ENCODE measurements at places on chromosomes 11 and 22.

- DNase-seq, result no peak
Observed at GRCh38 chr11:74783241-74783871, 34.7 kb downstream of the RNF169 start.

- DNase-seq, result no peak
Observed at GRCh38 chr11:101817581-101817980, 97.2 kb upstream of the CEP126 start.

DNA sequence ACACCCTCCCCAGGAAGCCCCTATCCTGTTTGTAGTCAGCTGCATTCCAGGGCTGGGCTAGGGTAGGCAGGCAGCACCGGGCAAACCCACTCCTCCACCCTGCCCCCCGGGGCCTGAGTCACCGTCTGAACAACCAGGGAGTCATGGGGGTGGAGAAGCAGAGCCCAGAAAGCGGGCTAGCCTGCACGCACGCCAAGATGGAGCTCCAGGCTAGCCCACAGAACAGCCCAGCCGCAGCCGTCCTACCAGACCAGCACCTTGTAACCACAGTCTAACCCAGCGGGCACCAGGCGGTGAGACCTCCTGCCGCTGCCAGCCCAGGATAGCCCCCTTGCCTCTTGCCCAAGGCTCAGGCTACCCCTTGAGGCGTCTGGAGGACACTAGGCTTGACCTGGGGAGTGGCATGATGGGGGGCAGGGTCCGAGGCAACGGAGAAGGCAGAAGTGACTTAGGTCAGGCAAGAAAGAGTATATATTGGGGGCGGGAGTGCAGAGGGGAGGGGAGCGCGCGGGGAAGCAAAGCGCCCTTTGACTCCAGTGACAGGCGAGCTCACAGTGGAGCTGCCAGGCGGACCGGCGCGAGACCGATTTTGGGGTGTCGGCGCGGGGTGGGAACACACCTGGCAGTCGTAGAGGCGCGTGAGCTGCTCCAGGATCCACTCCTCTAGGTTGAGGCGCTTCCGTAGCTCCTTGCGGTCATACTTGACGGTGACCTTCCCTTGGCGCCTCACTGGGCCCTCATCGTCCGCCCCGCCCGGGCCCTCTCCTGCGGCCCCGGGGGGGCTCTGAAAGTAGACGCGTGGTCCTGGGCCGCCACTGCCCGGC, 734 bp downstream of the PPP1R14B start:
- DNase-seq, result no peak

DNA sequence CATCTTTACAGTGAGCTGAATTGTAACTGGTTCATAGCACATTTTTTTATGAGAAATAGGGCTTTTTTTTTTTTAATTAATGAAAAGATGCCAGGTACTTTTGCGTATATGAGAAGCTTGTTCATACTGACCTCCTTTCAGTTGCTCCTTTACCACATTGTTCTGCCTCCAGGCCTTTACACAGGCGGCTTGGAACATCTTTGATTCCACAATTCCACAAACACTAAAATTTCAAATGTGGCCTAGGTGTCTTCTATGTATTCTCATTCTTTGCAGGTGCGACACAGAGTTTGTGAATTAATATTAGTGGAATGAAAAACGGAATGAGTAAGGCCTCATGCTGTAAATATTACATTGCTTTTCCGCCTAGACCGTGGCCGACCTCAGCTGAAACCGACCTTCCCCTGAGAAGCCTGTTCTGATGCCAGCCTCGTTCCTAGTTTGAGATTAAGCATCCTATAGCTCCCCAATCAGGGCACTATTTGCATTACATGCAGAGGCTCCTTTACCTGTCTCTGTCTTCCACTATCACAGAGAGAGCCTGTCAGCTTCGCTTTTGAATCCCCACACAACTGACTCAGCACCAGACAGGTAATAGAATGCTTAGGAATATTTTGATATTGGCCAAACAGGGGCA, 125.8 kb downstream of the LDLRAD3 start:
- no peak for DNase-seq

DNA sequence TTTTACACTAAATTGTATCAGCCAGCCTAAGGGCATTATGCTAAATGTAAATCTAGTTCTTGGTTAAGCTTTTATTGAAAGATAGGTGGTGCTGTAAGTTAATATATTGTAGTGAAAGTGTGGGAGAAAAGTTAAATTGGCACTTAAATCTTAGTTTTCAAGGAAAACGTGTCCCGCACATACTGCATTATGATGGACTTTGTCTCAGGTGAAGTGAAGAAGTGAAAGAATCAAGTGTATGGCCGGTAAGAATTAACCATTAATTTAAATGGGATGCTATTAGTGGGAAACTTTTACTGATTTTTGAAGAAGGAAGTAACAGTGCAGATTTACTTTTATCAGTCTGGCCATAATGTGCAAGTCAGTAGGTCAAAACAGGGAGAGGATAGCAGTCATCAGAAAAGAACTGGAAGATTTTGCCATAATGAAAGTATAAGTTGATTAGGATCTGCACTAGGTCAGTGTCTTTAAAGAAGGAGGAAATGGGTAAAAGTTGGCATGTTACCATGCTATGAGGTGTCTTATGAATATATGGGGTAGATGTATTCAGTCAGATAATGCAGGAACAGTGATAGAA, 81.6 kb downstream of the PDHX start:
- no peak for DNase-seq

DNA sequence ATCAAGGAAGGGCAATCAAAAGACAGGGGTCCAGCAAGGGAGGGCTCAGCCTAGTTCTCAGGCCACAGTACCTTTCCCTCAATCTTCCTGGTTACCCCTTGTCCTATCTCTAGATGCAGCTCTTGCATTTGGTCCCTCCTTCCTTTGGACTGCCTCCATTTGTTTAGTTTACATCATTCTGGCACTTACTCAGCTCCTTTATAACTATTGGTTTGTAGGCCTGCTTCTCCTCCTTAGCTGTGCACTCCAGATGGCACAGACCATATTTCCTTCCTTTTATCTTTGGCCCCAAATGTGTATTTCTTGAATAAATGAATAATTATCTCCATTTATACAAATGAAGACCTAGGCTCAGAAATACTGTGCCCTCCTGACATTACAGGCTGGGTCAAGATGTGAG, 92.3 kb upstream of the AMOTL1 start:
- DNase-seq, result no peak

- no peak for DNase-seq
Observed at GRCh38 chr11:101126551-101127196, 2.9 kb downstream of the PGR start.

DNA sequence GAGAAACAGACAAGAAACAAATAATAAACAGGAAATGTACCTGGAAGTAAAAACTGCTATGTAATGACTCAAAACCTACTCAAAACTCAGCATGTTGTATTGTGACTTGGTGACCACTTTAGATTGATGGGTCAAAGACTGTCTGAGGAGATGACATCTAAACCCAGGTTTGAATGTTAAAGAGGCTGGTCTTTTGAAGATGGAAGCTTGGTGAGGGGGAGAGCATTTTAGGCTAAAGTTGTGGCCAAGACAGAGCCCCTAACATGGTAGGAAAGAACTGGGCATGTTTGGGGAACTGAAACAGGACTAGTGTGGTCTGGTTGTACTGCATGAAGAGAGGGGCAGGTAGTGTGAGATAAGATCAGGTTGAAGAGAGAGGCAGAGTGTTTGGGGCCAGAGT, 85.3 kb upstream of the MYO18B start:
- DNase-seq, result no peak

DNA sequence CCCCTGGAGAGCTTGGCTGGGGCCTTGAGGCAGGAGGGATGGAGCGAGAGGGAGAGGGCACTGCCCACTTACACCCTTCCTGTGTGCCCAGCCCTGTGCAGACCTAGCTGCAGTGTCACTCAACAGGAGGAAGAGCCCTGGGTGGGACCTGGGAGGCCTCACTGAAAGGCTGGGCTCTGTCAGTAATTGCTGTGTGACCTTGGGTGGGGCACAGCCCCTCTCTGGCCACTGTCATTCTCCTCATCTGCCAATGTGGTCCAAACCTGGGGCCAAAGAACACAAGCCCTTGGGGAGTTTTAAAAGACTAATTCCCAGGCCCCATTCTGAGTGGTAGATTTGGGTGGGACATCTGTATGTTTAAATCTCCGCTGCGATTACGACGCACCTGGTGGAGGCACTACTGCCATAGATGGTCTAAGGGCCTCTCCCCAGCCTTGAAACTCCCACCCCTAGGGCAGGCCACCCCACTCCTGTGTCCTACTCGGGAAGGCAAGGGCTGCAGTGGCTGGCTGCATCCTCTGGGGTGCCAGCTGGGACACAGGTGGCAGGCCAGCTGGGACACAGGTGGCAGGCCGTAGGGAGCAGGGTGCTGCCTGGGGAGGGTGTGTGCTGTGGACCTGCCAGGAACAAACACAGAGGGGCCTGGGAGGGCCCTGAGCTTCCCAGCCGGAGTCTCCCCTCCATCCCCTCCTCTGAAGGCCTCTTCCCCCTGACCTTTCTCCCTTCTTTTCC, 12.3 kb upstream of the SOX10 start:
- no peak for DNase-seq

- DNase-seq, result no peak
Observed at GRCh38 chr11:102253020-102253715, 64.1 kb upstream of the BIRC3 start.

GRCh38 chr22:29375398-29376076, 12.8 kb downstream of the AP1B1 start:
- no peak for DNase-seq

DNA sequence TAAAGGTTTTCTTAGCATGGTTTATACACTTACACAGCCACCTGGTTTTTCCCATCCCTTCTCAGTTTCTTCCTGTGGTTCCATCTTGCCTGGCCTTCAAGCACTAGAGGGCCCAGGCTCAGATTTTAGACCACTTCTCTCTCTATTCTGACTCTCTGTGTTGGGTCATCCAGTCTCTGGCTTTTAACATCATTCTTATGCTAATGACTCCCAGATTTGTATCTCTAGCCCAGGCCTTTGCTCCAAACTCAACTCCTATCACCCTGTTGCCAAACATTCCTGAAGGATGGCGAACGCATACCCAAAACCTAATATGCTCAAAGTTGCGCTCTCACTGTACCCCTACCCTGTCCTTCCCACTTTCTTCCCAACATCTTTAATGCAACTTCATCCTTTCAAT, 135.1 kb downstream of the SPATA19 start:
- DNase-seq, result no peak

DNA sequence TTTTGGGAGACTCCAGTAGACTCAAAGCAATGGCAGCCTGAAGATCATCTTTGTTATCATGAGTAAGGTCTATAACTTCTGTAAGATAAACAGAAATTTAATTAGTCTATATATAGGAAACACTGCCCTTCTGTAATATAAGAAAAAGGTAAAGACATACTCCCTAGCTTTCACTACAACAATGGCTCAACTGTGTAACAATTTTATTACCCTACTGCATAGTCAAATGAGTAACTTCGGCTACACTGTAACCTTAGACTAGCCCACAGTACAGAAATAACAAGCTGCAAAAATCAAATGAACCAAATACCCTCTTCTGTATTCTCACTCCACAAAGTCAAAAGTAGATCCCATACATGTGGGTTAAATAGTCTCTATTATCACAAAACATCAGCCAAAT, 33.7 kb downstream of the USP28 start:
- no peak for DNase-seq

GRCh38 chr11:71381781-71382505, 66.2 kb downstream of the DHCR7 start:
- no peak for DNase-seq

All from stimulated activated CD8-positive, alpha-beta memory T cell treated with anti-CD3 and anti-CD28 coated beads, Interleukin-12 subunit alpha, Interleukin-12 subunit beta, amount 100 ng/mL, for 1 hour (primary cell).